ENCODE measurements at places on chromosomes 2 and 18.

DNA sequence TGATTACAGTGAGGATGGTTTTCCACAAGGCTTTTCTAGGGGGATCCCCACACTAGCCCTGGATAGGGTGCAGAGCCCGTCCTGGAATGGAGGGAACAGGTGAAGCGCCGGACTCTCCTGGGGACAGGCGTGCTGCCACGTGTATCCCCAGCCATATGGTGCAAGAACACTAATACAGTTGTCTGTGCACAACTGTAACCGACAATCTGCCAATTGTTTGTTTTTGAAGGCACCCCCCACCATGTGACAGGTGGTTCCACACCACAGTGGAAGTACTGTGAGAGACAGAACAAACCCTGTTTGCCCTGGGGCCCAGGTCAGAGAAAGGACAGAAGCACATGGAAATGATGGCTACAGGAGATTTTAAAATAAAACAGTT, 52.9 kb downstream of the MYCN start:
- DNase-seq = no peak

GRCh38 chr2:112138159-112139032, at the start of gene FBLN7:
Gene FBLN7, plus strand, starts transcription at chr2:112138385. Its CDS starts 271 bp downstream, at chr2:112138656.
- DNase-seq = no peak

GRCh38 chr2:143300536-143300935, 171.3 kb downstream of the ARHGAP15 start:
- DNase-seq = no peak

DNA sequence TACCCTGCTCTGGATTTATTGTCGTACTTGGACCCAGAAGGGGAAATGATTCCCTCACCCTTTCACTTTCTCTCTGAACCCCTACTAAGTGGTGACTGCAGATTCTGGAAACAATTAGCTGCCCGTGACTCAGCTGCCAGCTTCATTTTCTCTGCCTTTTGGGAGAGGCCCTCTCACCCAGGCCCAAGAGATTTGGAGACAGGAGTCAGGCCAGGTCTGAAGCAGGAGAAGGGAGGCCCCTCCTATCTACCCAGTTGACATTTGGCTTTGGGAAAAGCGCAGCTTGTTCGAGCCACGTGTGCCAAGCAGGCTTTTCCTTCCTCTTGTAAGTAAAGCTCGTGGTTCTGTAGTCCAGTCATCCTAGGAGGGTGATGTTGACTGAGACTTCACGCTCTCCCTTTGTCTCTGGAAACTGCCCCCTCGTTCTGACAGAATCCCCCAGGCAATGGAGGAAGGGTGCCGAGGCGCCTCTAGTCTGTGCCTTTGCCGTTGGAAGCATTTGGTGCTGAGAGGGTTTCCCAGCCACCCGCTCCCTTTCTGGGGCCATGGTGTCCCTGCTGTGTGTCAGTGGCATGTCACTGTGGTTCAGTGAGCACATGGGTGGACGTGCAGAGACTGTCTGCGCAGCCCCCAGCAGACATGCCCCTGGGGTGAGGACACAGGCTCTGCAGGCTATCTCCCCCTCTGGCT, 8.6 kb downstream of the OXER1 start:
- DNase-seq = peak; percentile 38

DNA sequence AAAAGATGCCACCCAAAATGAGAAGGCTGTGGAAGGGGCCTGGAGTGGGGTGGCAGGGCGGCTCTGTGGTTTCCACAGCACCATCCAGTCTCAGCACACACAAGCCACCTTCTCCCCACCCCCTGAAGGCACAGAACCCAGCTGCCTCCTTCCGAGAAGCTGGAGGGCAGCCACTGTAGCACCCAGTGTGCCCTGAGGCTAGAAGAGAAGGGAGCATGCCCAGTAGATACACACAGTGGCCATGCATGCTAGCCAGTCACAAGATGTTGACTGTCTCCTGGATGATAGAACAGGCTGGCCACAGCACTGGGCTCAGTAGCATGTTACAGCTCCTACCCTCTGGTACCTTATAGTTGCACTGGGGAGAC, 148.9 kb upstream of the EPAS1 start:
- DNase-seq = no peak

- DNase-seq = no peak
Observed at GRCh38 chr18:49691177-49691608, 122.1 kb downstream of the ACAA2 start.

DNA sequence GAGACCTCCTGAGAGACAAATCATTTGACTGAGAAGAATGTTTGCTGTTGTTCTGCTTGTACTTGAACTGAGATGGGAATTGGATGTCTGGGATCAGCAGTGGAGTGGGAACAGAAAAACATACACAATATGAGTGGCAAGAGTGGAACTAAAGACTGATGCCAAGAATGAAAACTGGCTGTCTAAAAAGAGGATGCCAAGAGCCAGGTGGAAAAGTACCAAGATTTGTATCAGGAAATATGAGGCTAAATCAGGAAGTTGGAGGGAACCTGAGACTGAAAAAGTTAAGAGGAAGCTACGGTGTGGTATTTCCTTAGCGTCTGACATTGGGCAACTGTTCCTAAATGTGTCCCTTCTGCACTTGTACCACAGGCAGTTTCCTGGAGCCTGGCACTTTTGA, 440.9 kb upstream of the CELF4 start:
- DNase-seq = no peak

- DNase-seq = no peak
Observed at GRCh38 chr2:50077190-50077737, 922.9 kb upstream of the FSHR start.

DNA sequence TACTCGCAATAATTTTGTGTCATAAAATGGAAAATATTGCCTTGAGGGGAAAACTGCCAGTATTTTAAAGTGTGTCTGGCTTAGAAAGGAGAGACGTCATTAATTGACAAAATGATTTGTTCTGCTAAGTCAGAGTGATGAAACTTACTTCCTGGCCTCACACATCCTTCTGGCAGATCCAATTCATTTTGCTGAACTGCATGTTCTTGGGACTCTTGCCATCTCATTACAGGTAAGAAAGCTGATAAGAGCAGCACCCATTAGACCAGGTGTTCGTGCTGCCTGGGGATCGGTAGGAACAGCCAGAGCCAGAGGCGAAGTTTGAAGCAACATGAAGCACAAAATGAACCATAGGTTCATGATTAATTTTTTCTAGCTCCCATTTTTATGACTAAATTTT, 38.0 kb downstream of the KCNE4 start:
- DNase-seq = no peak

DNA sequence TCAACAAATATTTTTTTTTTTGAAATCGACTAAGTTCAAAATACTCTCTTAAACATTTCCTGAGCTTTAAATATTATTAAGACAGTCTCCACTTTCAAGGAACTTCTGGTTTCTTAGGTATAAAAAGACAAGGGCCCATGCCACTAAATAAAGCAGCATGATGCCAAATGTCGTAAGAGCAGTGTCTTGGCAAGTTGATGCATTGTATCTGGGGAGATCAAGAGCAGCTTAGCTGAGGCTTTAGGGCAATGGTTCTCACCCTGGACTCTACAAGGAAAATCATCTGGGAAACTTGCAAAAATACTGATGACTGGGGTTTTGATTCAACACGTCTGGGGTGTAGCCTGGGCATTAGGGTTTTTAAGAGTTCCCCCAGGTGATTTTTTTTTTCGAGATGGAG, 41.3 kb downstream of the COL4A3 start:
- DNase-seq = no peak

- DNase-seq = no peak
Observed at GRCh38 chr2:107473150-107473549, 353.5 kb upstream of the RGPD4 start.

GRCh38 chr18:47415881-47416280, 164.4 kb upstream of the SKOR2 start:
- DNase-seq = no peak

DNA sequence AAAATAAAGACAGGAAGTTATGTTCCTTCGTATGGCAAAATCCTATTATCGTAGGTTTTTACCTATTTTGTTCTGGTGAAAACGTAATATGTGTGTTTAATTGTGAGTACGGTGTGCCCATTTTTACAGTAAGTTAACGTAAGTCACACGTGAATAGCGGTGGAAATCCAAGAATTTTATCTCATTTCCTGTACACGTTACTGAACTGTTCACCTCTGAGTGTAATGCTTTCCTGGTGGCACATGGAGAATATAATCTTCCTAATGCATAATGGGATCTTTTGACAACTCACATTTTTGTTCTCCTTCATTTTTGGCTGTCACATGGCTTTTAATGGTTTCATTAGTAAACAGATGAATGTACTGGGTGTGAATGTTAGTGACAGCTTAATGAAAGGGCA, 28.2 kb downstream of the BCL2L11 start:
- DNase-seq = no peak

DNA sequence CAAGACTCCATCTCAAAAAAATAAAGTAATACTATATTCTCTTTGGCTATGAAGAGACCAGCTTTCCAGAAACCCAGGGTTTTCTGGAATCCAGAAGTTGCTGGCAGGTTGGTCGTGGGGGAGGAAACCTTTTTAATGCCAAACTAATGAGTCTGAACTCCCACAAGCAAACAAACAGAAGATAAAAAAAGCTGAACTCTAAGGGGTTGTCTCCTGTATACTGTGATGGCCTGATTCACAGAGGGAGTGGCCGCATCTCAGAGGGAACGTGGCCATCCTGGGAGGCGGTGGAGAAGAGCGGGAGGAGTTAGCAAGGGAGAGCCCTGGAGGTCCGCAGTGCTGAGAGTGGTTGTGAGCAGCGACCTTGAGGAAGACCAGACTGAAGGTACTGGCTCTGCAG, 36.1 kb downstream of the LIMS1 start:
- DNase-seq = no peak

GRCh38 chr18:50473881-50474280, 86.0 kb upstream of the MAPK4 start:
- no peak for DNase-seq

- DNase-seq = peak; percentile 27
Observed at GRCh38 chr2:28004086-28004485, 113.6 kb downstream of the BABAM2 start.

DNA sequence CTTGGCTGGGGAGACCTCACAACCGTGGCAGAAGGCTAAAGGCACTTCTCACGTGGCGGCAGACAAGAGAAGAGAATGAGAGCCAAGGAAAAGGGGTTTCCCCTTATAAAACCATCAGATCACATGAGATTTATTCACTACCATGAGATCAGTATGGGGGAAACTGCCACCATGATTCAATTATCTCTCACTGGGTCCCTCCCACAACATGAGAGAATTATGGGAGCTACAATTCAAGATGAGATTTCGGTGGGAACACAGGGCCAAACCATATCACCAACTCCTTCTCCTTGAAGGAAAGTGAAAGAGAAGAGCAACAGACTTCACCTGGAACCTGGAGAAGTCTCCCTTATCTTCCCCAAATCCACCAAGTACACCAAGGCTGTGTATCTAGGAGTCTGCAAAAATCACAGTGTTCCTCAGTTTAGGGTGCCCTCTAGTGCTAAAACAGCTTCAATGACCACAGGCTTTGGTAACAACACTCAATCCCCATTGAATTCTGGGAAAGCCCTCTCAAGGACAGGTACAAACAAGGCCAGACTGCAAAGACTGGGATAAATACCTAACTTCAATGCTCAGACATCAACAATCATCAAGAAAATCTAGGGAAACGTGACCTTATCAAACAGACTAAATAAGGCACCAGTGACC, 148.8 kb upstream of the SRD5A2 start:
- DNase-seq = no peak

DNA sequence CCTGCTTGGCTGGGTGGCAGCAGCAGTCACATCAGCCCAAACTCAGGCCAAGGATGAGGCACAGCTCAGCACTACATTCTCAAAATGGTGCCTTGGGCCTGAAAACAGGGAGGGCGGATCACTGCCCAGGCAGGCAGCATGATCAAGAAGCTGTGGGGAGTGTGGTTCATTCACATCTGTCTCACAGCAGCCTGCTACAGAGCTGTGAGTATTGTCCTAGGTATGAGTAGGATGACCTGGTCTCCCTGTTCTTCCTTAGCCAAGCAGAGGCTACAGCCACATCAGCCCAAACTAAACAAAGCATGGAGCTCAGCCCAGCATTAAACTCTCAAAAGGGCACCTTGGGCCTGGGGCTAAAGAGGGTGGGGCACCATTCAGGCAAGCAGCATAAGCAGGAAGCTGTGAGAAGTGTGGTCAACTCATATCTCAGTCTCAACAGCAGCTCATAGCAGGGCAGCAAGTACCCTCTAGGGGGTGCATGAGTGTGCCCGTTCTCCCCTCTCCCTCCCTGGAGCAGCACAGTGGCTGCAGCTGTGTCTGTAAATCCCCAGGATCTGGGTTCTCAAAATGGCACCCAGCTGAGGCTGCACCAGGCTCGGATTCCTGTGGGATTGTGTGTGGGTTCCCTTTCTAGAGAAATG, 139.6 kb downstream of the TRABD2A start:
- peak; percentile 63 for DNase-seq

- no peak for DNase-seq
Observed at GRCh38 chr18:38421021-38421420, 855.4 kb upstream of the CELF4 start.

- no peak for DNase-seq
Observed at GRCh38 chr18:59437851-59438569, 78.9 kb upstream of the LMAN1 start.

GRCh38 chr2:9373476-9373875, 49.9 kb downstream of the ITGB1BP1 start:
- no peak for DNase-seq

DNA sequence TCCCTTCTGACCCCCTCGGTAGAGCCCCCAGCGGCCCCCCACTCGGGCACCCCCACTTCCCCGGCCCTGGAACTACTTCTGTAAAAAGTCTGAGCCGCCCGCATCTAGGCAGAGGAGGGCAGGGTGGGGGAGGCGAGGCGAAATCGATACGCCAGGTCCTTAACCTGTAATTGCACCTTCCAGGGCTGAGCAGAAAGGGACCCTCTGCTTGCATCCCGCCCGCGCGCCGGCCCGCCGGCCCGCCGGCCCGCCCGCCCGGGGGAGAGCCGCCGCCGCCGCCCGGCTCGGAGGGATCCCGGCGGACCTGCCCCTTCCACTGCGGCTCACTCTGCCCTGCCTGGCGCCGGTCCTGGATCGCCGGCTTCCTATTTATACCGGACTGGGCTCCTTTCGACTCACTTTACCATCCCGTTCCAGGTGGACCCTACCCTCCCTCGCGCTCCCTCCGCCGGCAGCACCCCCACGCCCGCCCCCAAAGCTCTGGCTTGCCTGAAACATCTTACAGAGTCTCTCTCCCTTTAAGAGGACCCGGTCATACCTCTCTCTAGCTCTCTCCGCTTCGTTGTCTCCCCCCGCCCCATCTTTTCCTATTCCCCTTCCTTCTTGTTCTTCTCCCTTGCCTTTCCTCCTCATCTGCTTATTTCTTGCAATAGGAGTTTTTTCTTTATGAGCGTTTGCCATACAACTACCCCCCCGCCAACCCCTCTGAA, 797 bp downstream of the KLHL14 start:
- no peak for DNase-seq

- DNase-seq = no peak
Observed at GRCh38 chr2:14750433-14750832, 117.9 kb downstream of the LRATD1 start.

- no peak for DNase-seq
Observed at GRCh38 chr2:207071820-207072219, 93.9 kb downstream of the KLF7 start.

- DNase-seq = no peak
Observed at GRCh38 chr18:57907550-57907949, 104.4 kb upstream of the ATP8B1 start.

DNA sequence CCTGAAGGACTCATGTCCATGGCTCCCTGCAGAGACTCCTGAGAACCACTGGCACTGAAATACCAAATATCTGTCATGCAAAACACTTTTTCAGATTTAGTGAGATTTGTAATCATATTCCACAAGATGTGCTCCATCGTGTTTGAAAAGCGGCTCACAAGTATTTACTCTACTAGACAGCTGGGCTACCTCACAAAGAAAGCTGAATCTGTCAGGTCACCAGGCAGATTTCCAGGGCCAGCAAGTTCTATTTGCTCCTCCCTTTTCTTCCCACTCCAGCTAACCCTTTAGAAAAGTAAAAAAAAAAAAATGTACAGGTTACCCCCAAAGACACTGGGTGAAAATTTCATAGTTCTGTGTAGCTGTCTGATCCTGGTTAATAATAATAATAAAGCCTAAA, 22.9 kb downstream of the WIPF1 start:
- no peak for DNase-seq

Data from activated CD4-positive, alpha-beta T cell treated with anti-CD3 and anti-CD28 coated beads for 48 hours (primary cell).